Myocyte (in vitro differentiated cells): ENCODE measurements at places on chromosomes 3 and 15. TPM values are rescaled to one million over a fixed set of nuclear protein-coding genes. Genes with fewer than 3 reads are reported as not detected.

GRCh38 chr3:175857666-175858270, 998.6 kb downstream of the NAALADL2 start:
- DNase-seq: no peak

- DNase-seq: no peak
These were observed 10.6 kb upstream of the TNIK start for GRCh38 chr3:171470714-171471227.

- DNase-seq: no peak
These were observed 60.9 kb downstream of the SLC9C1 start for GRCh38 chr3:112233083-112233482.

- no peak for DNase-seq
These were observed 146.1 kb upstream of the TMCO5A start for GRCh38 chr15:37788330-37788729.

DNA sequence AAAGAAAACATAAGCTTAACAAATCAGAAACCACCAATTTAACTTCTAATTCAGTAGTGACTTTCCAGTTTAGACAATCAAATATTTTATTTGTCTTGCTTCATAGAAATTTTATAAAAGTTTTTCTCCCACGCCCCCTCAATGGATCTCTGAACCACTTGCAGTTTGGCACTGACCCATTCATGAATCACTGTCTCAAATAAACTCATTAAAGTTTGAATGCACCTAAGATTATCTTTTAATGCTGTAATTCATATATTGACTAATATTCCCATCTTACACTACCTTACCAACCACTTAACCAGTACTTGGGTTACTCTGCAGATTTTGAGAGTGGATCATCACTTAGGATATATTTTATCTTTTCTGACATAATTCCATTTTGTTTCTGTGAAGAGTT, 880.2 kb downstream of the OTOL1 start:
- DNase-seq: peak; percentile 22

DNA sequence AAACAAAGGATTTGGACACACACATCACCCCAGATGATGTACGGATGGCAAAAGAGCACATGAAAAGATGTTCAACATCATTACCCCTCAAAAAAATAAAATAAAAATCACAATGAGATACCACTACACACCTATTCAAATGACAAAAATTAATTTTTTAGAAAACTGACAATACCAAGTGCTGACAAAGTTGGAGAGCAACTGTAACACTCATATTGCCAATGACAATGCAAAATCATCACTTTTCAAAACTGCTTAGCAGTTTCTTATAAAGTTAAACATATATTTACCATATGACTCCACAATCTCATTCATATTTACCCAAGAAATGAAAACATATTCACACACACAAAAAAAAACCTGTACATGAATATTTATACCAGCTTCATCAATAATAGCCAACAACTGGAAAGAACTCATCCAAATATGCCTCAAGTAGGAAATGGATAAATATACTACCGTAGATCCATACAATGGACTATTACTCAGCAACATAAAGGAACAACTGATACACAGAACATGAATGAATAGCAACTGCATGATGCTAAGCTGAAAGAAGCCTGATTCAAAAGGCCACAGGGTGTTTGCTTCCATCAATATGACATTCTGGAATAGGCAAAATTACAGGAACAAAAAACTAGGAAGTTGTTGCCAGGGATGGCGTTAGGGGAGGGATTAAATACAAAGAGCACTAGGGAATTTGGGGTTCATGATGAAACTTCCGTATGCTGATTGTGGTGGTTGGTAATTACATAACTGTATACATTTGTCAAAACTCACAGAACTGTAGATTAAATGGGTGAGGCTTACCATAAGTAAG, 1.3 kb downstream of the FSIP1 start:
- DNase-seq: no peak

DNA sequence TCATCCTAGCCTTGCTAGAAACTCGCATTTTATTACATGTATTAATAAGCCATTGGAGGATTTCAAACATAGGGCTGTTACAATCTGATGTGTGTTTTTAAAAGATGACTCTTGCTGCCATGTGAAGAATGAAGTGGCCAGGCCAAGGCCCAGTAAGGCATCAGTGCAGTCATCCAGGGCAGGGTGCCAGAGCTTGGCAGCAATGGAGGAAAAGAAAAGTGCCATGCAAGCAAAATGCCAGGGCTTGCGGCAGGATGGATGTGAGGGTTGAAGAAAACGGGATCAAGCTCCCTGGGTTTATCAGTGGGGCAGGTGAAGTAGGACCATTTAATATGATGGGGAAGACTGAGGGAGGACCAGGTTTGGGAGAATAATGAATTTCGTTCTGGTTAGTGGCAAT, 183.6 kb downstream of the MINAR1 start:
- DNase-seq: peak; percentile 28

GRCh38 chr15:79948095-79948695, 22.8 kb downstream of the BCL2A1 start:
- no peak for DNase-seq

GRCh38 chr3:148318240-148318639, 379.5 kb upstream of the AGTR1 start:
- DNase-seq: no peak

- peak; percentile 48 for DNase-seq
These were observed 32.4 kb downstream of the MEGF11 start for GRCh38 chr15:66221126-66221525.

- DNase-seq: peak; percentile 21
These were observed 206.5 kb downstream of the CBLB start for GRCh38 chr3:105662306-105662705.

GRCh38 chr15:32716915-32717425, 834 bp upstream of the GREM1 start:
- peak; percentile 31 for DNase-seq

GRCh38 chr3:43349716-43350115, 63.4 kb downstream of the SNRK start:
- peak; percentile 93 for DNase-seq

- DNase-seq: peak; percentile 86
These were observed 47.6 kb downstream of the SLMAP start for GRCh38 chr3:57803647-57804081.

DNA sequence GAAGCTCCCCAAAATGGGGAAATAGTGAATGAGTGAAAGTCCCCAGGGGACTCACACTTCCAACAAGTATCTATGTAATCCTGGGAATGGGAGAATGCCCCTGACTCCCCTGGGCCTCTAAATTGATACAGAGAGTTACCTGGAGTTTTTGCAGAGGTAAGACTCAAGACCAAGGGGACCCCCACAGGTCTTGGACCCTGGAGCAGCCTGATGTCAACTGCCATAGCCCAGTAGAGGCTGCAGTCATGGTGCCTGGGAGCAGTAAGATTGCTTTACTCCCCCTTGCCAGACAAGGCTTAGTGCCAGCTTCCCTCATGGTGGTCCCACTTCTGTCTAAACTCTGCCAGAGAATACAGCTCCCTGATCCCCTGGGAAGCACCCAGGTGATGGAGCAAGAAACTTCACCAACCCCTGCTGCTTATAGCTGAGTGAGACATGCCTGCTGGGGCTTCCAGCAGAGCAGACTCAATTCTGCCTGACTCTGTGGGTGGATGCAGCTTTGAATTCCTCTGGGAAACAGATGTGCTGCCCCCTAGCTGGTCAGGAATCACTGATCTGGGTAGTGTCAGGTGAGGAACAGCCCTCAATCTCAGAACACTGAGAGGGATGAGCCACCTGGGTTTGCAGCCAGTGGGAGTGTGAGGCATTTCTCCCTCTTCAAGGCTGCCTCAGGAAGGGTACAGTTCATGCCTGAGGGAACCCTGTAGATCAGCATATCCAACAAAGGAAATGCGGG, 485.9 kb downstream of the NSUN3 start:
- DNase-seq: no peak

GRCh38 chr3:4323246-4324027, 20.3 kb downstream of the SETMAR start:
- no peak for DNase-seq

GRCh38 chr15:71496336-71496955, 313.9 kb upstream of the NR2E3 start:
- DNase-seq: no peak

GRCh38 chr3:41688595-41689380, 273.1 kb downstream of the ULK4 start:
- no peak for DNase-seq

- no peak for DNase-seq
These were observed 8.9 kb downstream of the NSUN3 start for GRCh38 chr3:94071713-94072284.

DNA sequence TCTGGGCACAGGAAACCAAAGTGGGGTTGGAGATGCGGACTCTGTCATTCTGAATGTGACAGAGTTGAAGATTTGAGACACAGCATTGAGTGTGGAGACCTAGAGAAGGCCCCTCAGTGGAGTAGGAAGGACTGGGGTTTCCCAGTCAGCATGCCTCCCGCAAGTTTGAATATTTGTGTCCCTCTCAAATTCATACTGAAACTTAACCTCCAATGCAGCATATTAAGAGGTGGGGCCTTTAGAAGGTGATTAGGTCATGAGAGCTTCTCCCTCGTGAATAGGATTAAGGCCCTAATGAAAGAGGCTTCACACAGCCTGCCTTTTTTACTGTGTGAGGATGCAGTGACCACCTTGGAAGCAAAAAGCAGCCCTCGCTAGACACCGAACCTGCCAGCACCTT, 8.0 kb downstream of the HDDC3 start:
- no peak for DNase-seq

DNA sequence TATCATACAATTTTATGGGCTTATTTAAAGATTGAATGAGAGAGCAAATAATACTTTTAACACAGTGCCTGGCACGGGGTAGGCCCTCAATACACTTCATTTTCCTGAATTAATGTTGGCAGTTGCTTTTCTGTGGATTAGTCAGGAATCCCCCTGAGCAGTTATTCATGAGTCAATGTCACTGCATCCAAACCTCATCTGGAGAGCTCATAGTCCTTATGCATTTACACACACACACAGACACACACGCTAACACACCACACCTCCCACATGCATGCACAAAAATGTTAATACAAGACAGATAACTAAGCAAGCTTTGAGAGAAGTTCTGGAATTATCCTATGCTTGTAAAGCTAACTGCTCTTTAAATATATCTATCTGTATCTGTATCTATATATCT, 34.0 kb upstream of the TNFAIP8L3 start:
- DNase-seq: no peak

DNA sequence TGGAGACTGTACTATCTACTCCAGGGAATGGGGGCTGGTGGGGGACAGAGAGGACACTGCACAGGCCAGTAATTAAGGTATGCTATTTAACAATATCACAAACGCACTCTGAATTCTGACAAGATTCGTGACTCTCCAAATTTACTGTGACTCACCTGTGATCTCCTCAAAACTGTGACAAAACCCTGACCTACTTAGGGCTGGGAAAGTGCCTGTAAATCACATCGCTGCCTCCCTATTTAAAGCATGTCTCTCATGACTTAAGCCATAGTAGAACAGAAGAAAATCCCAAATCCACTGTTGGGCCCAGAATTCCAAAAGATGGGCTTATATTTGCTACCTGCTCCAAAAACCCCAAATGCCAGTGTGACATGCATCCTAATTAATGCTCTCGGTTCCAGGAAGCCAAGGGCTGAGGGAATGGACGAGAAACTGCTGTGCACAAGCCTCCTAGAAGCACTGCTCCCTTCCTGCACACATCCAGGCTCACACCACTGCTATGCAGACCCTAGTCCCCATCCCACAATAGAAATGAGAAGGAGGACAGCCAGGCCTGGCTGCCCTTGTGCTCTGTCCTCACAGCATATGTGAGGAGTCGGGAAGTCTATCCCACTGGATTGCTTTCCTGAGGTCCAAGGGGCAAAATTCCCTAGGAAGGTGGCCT, 187.7 kb upstream of the CHRNA7 start:
- no peak for DNase-seq

DNA sequence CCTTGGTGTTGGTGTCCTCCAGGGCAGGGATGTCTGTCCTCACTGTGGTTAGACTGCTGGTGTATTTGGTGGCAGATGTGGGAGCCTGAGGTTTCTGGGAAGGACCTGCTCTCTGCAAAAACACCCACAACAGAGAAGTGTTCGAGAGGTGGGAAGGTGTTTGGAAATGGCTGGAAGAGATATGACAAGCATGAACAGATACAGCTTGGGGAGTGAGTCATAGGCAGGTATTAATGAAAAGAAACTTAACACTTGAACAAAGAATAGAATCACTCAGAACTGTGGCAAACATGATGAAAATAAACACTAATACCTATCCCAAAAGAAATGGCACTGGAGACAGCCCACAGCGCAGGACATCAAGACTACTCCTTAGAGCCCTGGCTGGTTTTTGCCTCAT, 192.4 kb upstream of the RORA start:
- no peak for DNase-seq

DNA sequence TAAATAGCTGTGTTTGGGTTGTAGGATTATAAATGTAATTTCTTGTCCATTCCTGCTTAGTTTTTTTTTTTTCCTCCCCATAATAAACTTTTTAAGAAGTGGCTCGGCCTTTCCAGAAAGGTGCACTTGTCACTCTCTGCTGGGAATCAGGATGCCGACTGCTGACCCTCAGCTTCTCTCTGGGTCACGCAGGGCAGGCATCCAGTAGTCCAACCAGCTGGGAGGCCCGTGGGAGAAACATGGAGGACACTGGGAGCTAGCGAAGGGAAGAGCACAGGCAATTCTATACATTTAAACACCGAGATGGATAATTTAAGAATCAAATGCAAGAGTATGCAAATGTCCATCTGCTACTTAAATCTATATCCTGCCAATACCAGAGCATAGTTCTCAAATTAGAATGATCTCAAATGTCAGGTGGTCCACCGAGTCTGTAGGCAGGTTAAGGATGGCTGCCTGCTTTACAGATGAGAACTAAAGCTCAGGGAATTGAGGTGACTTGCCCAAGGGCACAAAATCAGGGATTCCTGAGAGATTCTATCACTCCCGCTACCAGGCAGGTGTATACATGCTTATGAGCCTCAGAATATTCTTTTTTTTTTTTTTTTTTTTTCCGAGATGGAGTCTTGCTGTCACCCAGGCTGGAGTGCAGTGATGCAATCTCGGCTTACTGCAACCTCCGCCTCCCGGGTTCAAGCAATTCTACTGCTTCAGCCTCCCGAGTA, 64.5 kb downstream of the DAPK2 start:
- DNase-seq: no peak

ARHGAP11A gene
- total RNA-seq: 2.2 and 4.5 TPM in 2 replicates

FSD2 gene
- 0.52 and 2.7 TPM in 2 replicates for total RNA-seq

ACKR4 gene
- not detected in 2 replicates for total RNA-seq

RBM6 gene
- total RNA-seq: 48.8 and 56.7 TPM in 2 replicates

ISL2 gene
- 3.9 and 5.3 TPM in 2 replicates for total RNA-seq

SNTN gene
- not detected in 2 replicates for total RNA-seq

CLCN2 gene
- 1.8 and 3.4 TPM in 2 replicates for total RNA-seq

ARPP21 gene
- total RNA-seq: 299 and 379 TPM in 2 replicates

BCHE gene
- 0.05 and 2.4 TPM in 2 replicates for total RNA-seq

C3orf70 gene
- 0.05 TPM in 1 of 2 replicates, not detected in the other for total RNA-seq

SLC9C1 gene
- total RNA-seq: not detected in 2 replicates

GOLGA8M gene
- 0.64 TPM in 1 of 2 replicates, not detected in the other for total RNA-seq

PLS1 gene
- total RNA-seq: 0.53 and 1.1 TPM in 2 replicates

LRRC31 gene
- total RNA-seq: not detected in 2 replicates

ZXDC gene
- total RNA-seq: 41.5 and 45.9 TPM in 2 replicates

FETUB gene
- not detected in 2 replicates for total RNA-seq

SLC22A13 gene
- 0.16 and 0.40 TPM in 2 replicates for total RNA-seq
